Myocyte (in vitro differentiated cells): ENCODE measurements at places on chromosomes 2 and 18. TPM values are rescaled to one million over a fixed set of nuclear protein-coding genes. Genes with fewer than 3 reads are reported as not detected.
A peak's percentile ranks its signal among the peaks of the same experiment; 100 is the strongest.

GRCh38 chr18:22110461-22110924 lies 58.9 kb upstream of the GATA6 start:
- DNase-seq, result no peak

DNA sequence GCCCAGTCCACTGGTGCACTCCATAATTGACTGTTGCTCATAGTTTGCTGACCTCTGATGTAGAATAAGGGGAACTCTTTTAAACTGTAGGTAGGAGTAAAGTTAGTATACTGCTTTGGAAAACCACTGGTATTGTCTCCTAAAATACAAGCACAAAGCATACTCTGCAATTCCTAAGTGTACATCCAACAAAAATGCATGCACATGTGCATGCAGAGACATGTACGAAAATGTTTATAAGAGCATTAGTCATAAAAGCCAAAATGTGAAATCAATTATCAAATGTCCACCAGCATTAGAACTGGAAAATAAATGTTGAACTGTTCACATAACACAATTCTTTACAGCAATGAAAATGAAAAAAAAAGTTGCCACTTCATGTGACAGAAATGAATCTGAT lies 39.8 kb upstream of the DDX18 start:
- DNase-seq, result no peak

- peak; percentile 61 for DNase-seq
Observed at GRCh38 chr2:210617732-210618330, 61.4 kb downstream of the CPS1 start.

GRCh38 chr2:217064234-217065011 lies 204.6 kb upstream of the TNP1 start:
- DNase-seq, result no peak

- no peak for DNase-seq
Observed at GRCh38 chr2:26710145-26710544, 17.6 kb downstream of the KCNK3 start.

DNA sequence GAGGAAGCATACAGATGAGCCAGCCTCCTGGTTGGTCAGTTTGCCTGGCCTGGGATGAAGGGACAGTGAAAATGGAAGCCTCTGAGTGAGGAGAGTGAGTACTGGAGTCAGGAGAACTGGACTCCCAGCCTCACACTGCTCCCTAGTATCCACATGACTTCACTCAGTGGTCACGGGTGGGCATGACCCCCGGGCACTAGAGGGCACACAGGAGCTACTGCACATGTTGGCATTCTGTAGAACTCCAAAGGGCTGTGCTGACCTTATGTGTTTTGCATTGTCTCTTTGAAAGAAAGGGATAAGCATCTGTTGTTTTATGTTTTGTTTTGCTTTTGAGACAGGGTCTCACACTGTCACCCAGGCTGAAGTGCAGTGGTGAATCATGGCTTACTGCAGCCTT lies 23.7 kb downstream of the NCAPH start:
- peak; percentile 30 for DNase-seq

DNA sequence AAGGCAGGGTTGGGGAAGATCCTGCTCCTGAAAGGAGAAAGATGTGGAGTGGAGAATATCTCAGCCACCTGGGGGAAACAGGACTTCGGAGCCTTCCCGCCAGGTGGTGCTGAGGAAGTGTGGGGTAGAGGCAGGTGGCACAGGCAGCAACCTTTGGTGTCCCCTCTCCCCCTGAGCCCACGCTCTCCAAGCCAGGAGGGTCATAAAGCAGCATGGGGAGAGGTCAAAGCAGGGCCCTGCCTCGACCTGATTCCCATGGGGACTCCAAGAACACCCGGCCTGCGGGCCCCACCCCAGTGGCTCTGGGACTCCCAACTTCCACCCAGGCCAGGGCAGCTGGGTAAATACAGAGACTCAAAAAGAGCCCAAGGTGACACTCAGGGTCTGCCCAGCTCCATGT lies 54.3 kb upstream of the SLC66A3 start:
- DNase-seq, result no peak

Gene SERPINB4
- total RNA-seq, result not detected in 2 replicates

Gene HOXD12
- not detected in 2 replicates for total RNA-seq

Gene ZAP70
- 2.2 and 2.3 TPM in 2 replicates for total RNA-seq

Gene C2orf72
- not detected in 2 replicates for total RNA-seq

Gene POTEI
- total RNA-seq, result not detected in 2 replicates

Gene SERPINB10
- total RNA-seq, result not detected in 2 replicates
